Renal cortex interstitium (tissue), 15 donors: ENCODE measurements at places on chromosomes 7 and 10. TPM values are rescaled to one million over a fixed set of nuclear protein-coding genes. Genes with fewer than 3 reads are reported as not detected.

DNA sequence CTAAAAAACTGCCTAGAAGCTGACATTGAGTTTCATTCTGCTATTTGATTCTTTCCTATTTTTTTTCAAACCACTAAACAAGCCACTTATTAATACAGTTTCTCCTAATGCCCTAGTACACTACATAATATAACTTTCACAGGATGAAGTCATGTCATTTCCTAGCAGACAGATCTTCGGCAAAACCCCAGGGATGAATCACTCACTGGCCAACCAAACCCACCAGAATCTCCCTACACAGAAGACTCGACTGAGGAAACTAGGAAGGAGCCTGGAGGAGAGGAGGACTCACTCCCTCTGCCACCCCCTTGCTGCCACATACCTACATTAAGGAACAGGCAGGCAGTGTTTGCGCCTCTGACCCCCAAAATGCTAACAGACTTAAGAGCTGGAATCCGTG lies 33.4 kb downstream of the XPNPEP1 start:
- no peak for DNase-seq

DNA sequence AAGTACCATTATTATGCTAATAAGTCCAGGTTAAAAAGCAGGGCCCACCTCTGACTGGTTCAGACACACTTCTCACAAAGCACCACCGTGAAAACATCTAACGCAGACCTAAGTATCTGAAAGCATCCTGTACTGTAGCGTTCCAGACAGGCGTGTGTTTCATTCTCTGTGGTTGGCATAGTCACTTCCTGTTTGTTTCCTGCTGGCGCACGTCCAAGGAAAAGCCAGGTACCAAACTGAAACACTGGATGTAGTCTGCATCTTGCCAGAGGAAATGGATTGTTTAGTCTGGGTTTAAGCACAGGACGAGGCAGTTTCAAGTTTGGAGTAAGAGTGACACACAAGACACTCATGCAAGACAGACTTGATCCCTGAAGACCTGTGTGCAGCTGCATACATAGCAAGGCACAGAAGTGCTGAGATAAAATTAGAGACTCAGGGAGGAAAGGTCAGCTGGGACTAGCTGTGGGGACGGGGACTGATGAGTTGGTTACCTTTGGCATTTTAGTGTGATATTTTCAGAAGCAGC lies 23.3 kb downstream of the BPGM start:
- DNase-seq = no peak

GRCh38 chr7:130491841-130492522 lies at the start of gene MEST:
TSS of gene MEST (plus strand) at chr7:130492085. CDS start at chr7:130492314, 229 bp downstream.
- no peak for DNase-seq

GRCh38 chr7:146136357-146136875 lies 19.8 kb downstream of the CNTNAP2 start:
- DNase-seq = no peak

DNA sequence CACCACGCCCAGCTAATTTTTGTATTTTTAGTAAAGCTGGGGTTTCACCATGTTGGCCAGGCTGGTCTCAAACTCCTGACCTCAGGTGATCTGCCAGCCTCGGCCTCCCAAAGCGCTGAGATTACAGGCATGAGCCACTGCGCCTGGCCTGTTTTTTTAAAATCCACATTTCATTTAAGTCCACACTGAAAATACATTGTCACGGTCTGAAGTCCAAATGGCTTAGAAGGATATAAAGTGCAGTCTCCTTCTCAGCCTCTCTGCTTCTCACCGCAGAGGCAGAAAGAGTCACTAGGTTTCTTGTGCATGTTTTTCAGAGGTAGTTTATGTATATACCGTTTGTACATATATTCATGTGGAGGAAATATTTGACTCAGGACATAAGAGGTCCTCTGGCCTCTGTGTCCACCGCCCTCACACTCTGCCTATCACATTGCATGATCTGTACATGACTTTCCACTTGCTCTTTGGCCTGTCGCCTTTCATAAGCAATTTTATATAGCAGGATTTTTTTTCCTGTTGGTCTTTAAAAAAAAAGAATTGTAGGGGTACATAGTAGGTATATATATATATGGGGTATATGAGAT lies 42.9 kb downstream of the BLNK start:
- DNase-seq = no peak

- no peak for DNase-seq
These were observed 120.7 kb downstream of the CHN2 start for GRCh38 chr7:29315122-29315891.

DNA sequence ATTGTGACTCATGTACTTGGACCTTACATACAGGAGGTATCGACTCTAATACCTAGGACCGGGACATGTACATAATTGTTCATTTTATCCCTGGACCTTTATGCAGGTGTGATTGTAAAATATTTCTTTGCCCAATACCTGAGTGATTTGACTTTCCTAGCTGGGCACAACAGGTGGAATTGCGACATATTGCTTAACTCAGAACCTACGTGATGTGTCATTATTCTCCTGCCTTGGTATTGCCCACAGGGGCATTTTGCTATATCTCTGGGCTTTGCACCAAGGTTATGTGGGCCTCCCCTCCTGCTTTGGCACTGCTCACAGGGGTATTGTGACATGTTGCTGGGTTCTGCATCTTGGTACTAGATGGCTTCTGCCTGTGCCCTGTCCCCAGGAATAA lies 23.9 kb upstream of the ZNF107 start:
- no peak for DNase-seq

- no peak for DNase-seq
These were observed 8.5 kb upstream of the ZNF22 start for GRCh38 chr10:44992070-44992731.

The VGF gene
- 0.61 TPM for polyA plus RNA-seq

The INSYN2A gene
- 3.6 TPM for polyA plus RNA-seq
